AG04450 (cell line): ENCODE measurements at places on chromosomes 1 and 21.

GRCh38 chr1:183355797-183356196 lies 62.4 kb downstream of the NMNAT2 start:
- no peak for DNase-seq

GRCh38 chr1:43280692-43281091 lies 4.7 kb downstream of the C1orf210 start:
- no peak for DNase-seq

GRCh38 chr1:33297911-33298622 lies 22.8 kb downstream of the A3GALT2 start:
- no peak for DNase-seq

DNA sequence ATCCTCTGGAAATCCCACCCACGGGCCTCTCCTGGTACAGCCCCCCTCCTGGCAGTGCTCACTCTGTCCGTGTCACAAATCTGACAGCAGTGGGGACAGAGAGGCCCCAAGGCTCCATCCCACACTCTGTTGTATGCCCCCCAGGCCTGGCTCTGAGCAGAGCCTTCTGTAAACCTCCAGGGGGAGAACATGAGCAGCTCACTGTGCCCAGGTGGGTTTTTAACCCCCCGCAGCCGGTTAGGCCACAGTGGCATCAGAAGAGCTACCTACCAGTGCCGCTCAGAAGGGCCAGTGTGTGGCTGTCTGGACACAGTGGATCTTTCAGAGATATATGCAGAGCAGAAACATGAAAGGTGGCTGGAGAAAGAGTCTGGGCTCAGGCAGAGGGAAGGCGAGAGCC lies 12.0 kb upstream of the GPR153 start:
- DNase-seq, result no peak

DNA sequence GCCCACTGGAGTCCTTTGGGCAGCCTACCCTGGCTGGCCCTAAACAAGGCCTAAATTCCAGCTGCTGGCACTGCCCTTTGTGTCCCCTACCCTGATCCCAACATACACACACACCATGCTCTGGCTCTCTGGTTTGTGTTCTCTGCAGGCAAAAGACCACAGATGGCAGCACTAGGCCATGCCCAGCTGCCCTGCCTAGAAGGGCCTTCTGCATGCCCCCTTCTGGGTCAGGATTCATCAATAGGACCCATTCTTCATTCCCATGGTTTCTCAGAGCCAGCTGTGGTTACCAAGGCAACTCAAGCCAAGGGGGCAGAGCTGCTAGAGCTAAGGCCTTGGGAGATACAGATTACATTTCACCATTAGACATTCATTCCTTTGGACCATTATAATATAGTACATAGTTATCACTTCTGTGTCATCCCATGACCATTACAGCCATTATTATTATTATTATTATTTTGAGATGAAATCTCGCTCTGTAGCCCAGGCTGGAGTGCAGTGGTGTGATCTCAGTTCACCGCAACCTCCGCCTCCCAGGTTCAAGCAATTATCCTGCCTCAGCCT lies 17.5 kb downstream of the ASAP3 start:
- no peak for DNase-seq

GRCh38 chr1:205376739-205377138 lies 20.0 kb upstream of the KLHDC8A start:
- no peak for DNase-seq

DNA sequence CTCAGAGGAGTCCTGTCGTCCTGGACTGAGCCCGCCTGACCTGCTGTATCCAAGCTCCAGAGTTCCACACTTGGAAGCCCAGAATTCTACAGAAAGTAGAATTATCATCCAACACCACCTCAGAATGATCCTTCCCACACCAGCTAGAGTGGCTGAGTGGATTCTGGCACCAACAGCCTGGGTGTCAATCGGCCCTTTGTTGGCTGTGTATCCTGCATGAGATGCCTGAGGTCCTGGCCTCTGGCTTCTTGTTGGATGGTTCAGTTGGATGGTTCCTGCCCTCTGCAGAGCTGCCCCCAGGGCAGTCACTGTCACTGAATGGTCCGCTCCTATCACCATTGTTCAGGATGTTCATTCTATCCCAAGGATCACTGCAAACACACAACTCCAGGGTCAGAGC lies 49.8 kb downstream of the PGBD5 start:
- no peak for DNase-seq

- no peak for DNase-seq
Measured at GRCh38 chr1:80441664-80442063, 1359.1 kb upstream of the ADGRL2 start.

DNA sequence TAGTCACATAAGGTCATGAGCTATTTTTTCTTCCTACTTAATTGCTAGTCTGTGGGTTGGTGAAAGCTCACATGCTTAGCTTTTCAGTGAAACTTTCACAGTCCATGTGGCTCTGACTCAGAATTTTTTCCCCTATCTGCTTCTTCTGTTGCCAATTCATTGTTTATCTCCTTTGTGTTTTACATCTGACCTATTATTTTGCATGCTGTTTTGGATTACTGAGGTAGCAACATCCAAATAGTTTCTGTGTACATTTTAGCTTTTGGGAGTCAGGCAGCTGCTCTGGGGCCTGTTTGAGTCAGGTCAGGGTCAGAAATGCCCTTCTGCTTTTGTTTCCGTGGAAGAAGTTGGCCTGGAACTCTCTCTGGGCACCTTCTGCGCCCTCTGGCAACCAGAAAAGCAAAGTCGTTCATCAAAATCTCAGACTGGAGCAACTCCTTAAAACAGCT lies 40.0 kb downstream of the ROR1 start:
- DNase-seq, result no peak

GRCh38 chr1:239892602-239893001 lies 199.1 kb upstream of the FMN2 start:
- DNase-seq, result no peak

- DNase-seq, result no peak
Measured at GRCh38 chr1:235402457-235403200, 35.4 kb downstream of the TBCE start.

DNA sequence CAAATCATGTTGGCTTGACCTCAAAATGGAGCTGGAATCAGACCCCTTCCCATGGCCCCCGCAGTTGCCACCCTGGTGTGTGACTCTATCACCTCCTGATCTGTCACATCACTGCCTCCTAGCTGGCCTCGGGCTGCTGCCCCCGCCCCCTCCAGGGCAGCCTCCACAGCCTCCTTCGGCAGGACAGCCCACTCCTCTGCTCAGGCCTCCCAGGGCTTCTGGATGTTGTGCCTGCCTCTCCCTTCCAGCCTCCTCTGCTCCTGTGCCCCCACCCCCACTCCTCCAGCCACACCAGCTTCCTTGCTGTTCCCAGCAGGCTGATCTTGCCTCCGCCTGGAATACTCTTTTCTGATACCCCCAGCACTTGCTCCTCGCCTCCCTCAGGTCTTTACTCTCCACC lies 134.4 kb upstream of the EDN2 start:
- DNase-seq, result no peak

DNA sequence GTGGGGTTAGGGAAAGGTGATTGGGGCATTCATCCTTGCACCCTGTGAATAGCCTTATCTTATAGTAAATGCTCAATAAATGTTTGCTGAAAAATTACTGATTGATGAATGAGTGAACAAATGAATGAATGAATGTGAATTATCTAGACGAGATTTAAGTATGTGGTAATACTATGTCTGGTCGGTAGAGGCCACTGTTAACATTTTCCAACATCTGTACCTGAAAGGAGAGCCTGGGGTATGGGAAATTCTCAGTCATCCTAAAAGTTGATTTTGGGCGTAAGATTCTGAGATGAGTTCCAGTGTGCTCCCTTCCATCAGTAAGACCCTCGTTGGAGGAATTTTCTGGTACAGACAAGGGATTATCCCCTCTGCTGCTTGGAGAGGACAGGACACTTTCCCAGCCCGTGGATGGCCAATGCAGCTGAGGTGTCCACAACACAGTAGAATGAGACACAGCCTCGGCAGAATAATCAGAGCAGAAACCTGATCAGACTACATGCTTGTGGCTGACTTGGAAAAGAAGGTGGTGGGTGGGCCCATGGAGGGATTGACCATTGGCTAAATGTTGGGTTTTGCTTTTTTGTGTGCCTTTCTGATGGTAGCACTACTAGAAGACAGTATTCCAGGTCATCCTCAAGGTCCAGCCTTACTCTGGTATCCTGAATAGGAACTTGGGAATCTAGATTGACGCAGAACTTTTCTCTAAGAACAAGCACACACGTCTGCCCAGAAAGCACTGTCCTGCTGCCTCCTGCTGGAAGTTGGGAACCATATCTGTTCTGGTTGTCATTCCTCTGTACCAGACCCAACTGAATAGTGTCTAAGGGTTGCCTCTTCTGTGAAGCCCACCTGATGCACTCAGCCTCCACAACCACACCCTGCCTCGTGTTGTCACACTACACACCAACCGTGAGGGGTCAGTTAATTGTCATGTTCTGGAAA lies 262.0 kb downstream of the TNR start:
- DNase-seq, result no peak

GRCh38 chr1:27979151-27979858 lies 19.5 kb downstream of the XKR8 start:
- peak; percentile 48 for DNase-seq

- no peak for DNase-seq
Measured at GRCh38 chr21:15061279-15061678, 3.5 kb downstream of the NRIP1 start.

DNA sequence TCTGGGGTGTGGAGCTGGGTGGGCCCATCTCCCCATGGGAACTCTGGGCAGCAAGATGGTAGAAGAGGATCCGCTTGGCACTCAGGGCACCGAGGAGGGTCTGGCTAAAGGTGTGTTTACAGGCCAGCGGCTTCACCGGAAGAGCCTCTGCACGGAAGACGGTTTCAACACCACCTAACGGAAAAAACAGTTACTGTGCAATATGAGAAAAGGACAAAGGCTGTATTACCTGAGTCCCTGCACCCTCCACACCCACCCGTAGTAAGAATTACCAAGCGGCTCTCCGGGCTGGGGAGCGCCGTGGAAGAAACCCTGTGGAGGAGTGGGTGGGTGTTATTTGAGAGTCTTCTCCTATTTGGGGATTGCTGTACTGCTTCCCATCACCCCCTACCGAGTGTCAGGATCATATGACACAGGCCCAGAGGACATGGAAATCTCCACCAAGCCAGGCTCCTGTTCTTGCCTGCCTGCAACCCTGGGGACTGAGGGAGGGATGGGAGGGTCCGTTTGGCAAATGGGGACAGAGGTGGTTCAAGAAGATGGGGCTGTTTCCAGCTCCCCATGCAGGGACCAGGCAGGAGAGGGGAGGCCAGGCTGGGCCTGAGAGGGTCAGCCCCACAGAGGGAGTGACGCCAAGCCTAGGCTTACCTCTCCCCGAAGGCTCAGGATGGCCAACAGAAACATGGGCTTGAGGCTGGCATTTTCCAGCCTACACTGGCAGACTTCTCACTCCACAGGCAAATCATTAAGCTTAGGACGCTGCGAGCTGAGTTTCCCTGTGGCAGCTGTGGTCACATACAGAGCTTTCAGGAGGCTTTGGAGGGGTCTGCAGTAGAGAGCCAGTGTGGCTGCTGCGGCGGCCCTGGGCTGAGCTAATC lies 203.5 kb upstream of the TMEM51 start:
- no peak for DNase-seq

DNA sequence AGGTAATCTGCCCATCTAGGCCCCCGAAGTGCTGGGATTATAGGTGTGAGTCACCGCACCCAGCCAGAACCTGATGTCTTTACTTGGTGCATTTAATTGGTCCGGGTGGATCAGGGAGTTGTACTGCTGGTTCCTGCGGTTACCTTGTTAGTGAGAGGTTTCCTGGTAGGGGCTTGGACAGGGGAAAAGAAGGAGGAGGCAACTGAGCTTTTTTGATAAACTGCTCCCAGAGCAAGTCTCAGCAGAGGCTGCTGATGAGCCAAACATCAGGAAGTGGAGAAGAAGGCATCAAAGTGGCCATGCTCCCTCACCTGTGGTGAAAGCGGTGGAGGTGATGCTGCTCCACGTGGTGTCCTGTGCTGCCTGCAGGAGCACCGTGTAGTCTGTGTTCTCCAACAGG lies 161.5 kb upstream of the KIAA0040 start:
- no peak for DNase-seq

DNA sequence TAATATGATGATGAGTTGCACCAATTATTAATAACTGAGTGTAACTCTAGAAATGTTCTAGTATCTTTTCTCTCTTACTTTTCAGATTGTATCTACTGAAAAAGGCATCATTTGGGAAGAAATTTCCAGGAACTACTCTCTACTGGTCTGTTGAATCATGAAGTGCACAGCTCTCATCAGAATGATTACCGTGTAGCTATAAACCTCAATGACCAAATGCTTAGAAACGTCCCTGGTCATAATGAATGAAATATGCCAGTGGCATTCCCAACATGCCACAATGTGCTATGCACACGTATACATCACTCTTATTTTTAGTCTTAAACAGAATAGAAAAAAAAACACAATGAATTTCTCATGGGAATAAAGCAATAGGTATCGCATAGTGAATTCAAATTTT lies 534.3 kb upstream of the OLFM3 start:
- no peak for DNase-seq

DNA sequence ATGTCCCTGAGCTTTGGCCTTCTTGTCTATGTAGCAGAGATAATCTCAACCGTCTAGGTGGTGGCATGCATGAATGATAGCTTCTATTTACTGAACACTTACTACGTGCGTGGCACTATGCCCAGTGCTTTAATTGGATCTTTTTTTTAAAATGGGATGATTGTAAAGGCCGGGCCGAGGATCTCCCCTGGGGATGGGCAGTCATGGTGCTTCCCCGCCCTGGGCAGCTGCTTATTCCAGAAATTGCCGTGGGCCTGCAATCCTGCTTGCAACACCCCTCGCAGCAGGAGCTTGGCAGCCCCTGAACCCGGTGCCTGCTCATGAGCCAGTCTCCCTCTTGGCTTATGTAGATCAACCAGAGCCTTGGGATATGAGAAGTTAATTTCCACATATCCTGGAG lies 360.7 kb downstream of the CAMTA1 start:
- no peak for DNase-seq

DNA sequence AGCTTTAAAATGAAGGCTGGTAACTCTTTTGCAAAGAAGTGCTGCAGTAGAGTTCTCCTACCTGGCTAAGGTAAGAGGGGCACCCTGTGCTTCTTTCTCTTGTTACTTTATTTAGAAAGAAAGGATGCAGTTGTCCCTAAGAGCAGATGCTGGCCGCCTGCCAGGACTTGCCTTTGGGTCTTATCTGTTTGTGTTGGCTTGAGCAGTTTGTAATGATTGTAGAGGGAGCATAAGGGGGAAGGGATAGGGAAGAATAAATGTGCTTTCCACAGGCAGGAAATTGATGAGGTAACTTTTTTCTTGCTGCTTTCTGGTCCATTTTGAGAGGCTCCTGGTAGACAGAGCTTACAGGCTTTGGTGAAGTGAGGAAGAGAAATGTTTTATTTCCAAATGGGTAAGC lies 229.6 kb downstream of the HHAT start:
- DNase-seq, result no peak
